ENCODE measurements at places on chromosomes 5 and 9.

DNA sequence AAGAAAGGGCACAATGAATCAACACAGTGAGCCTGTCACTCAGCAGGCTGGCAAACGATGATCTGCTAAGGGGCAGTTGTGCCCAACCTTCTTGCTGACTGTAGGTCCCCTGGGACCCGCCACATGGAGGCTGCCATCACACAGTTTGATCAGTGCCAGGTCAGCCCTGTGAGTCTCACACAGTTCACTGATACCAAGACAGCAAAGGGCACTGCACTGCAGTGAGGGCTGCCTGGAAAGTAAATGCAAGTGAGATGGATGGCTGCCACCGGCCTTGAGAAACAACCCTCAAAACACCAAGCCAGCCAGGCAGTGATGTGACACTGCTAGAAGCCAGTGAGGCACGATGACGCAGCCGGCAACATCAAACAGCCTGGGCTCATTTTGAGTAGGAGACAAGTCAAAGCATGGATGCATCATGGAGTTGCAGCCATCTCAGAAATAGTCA, 30.3 kb downstream of the FOXD1 start:
- H3K4me1 ChIP-seq: peaks cover 2% of the 10 kb centered on the region
- no peak for DNase-seq
- H3K4me3 ChIP-seq: no peak overlapping the region
- no peak overlapping the region for H3K27ac ChIP-seq
- peaks cover 77% of the 10 kb centered on the region for H3K27me3 ChIP-seq
- H3K36me3 ChIP-seq: no peaks in the 10 kb centered on the region

DNA sequence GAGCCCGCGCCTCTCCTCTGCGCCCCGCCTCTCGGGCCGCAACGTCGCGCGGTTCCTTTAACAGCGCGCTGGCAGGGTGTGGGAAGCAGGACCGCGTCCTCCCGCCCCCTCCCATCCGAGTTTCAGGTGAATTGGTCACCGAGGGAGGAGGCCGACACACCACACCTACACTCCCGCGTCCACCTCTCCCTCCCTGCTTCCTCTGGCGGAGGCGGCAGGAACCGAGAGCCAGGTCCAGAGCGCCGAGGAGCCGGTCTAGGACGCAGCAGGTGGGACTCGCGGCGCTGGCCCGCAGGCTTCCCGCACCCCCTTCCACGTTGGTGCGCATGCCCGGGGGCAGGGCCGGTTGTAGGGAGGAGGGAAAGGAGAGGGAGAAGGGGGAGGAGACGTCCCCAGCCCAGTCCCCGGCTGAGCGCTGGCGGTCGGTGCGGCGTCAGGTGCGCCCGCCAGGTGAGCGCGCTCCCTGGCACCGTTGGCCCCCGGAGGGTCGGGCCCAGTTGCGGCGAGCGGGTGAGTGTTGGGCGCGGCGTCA, at the start of gene OCLN:
OCLN (plus strand) TSS at position 400 of the 532 bp plus-strand sequence. CDS start 11,455 bp downstream, outside the sequence.
- DNase-seq: peak; percentile 8
- H3K4me1 ChIP-seq: peaks cover 3% of the 10 kb centered on the region

DNA sequence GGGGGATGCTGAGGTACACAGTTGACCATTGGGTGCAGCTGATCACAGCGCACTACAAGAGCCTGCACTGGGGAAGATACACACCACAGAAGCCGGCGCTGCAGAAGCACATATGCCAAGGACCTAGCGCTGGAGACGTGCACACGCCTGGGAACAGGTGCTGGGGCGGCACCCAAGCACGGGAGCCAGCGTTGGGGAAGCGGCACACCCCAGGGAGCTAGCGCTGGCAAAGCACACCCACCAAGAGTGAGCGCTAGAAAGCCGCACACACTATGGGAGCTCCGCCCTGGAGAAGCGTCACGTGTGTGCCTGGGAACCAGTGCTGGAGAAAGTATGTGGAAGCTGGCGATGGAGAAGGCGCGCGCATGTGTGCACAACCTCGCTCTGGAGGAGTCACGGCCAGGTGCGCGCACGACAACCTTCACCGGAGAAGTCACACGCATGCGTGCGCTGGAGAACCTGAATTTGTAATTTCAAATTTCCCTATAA, 4.5 kb downstream of the FANCC start:
- peaks cover 31% of the 10 kb centered on the region for H3K4me1 ChIP-seq
- H3K27me3 ChIP-seq: peaks cover 7% of the 10 kb centered on the region
- H3K36me3 ChIP-seq: no peaks in the 10 kb centered on the region
- H3K27ac ChIP-seq: no peak overlapping the region
- no peak for DNase-seq

GRCh38 chr9:92224177-92224576, 69.3 kb downstream of the IARS1 start:
- H3K27ac ChIP-seq: no peak overlapping the region
- H3K4me1 ChIP-seq: no peaks in the 10 kb centered on the region
- no peak overlapping the region for H3K4me3 ChIP-seq
- H3K36me3 ChIP-seq: peaks cover 76% of the 10 kb centered on the region

GRCh38 chr9:128906741-128907140, 14.0 kb upstream of the PHYHD1 start:
- peaks cover 33% of the 10 kb centered on the region for H3K4me1 ChIP-seq
- no peaks in the 10 kb centered on the region for H3K27me3 ChIP-seq
- DNase-seq: no peak
- peak overlapping the region; percentile 42 for H3K27ac ChIP-seq
- no peak overlapping the region for H3K4me3 ChIP-seq

DNA sequence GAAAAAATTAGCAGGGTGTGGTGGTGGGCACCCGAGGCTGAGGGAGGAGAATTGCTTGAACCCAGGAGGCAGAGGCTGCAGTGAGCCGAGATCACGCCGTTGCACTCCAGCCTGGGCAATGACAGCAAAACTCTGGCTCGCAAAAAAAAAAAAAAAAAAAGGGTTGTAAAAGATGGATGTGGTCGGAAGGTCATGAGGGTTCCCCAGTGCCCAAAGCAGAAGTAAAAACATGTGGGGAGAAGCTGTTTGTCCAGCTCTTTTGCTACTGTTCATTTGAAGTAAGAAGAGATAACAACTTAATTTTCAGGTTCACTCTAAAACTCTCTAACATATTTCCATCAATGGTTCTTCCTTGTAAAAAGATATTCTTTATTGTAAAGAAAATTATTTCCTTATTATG, 57.1 kb upstream of the GOLPH3 start:
- H3K27ac ChIP-seq: no peak overlapping the region
- H3K4me3 ChIP-seq: no peak overlapping the region
- peaks cover 52% of the 10 kb centered on the region for H3K36me3 ChIP-seq
- DNase-seq: no peak
- H3K27me3 ChIP-seq: no peaks in the 10 kb centered on the region

DNA sequence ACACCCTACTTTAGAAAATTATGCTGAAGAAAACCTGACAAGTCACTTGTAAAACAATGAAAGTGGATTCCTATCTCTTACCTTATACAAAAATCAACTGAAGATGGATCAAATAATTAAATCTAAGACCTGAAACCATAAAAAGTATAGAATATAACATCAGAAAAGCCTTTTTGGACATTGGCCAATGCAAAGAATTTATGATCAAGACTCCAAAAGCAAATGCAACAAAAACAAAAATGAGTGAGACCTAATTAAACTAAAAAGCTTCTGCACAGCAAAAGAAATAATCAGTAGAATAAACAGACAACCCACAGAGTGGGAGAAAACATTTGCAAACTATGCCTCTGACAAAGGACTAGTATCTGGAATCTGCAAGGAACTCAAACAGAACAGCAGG, 303.0 kb upstream of the CDH9 start:
- H3K4me3 ChIP-seq: no peak overlapping the region
- H3K27ac ChIP-seq: no peak overlapping the region
- DNase-seq: no peak
- no peaks in the 10 kb centered on the region for H3K27me3 ChIP-seq
- no peaks in the 10 kb centered on the region for H3K4me1 ChIP-seq

DNA sequence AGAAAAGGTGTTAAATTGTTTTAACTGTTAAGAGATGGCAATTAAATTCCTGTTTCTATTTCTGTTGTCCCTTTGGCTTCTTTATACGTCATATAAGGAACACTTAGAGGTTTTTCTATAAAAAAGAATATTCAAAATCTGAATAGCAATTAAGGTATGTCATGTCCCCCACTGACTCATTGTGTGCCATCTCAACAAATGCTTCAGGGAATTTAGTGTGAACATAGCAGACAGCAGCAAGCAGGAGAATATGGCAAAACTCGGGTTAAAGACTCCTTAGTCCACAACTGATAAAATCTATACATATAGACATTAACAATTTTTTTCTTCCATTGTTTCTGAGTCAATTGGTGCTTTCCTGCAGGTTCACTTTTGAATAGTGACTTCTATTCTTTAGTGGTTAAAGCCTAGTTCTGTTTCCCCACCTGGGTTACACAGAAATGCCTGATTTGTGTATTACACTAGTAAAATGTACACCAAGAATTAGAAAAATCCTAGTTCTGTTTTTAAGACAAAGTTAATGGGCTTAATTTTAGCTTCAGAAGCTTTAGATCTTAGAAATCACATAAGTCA, 17.9 kb upstream of the RPS23 start:
- no peak overlapping the region for H3K27ac ChIP-seq
- DNase-seq: no peak
- H3K4me3 ChIP-seq: no peak overlapping the region
- no peaks in the 10 kb centered on the region for H3K27me3 ChIP-seq

DNA sequence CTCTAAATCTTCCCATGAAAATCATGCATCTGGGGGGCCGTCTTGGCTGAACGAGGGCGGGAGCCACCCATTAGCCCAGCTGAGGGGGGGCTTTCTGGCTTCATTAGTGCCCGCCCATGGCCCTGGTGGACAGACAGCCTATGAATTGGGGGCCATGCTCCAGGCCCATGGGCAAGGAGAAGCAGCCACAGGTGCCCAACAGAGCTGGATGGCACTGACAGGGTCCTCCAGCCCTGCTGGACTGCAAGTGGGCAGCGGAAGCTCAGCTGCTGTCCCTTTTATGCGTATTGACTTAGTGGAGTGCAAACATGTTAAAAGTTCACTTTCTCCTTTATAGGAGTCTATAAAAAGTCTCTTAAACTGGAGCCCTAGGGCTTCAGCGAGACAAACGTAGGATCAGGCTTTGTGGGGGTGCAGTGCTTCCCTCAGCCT, 75.3 kb downstream of the MACROH2A1 start:
- no peaks in the 10 kb centered on the region for H3K27me3 ChIP-seq
- DNase-seq: no peak
- no peak overlapping the region for H3K4me3 ChIP-seq

- H3K27me3 ChIP-seq: no peaks in the 10 kb centered on the region
- peak overlapping the region; percentile 85 for H3K27ac ChIP-seq
- DNase-seq: no peak
- peaks cover 44% of the 10 kb centered on the region for H3K4me1 ChIP-seq
- no peak overlapping the region for H3K4me3 ChIP-seq
These were observed 48.2 kb downstream of the P4HA2 start for GRCh38 chr5:132179405-132179804.

DNA sequence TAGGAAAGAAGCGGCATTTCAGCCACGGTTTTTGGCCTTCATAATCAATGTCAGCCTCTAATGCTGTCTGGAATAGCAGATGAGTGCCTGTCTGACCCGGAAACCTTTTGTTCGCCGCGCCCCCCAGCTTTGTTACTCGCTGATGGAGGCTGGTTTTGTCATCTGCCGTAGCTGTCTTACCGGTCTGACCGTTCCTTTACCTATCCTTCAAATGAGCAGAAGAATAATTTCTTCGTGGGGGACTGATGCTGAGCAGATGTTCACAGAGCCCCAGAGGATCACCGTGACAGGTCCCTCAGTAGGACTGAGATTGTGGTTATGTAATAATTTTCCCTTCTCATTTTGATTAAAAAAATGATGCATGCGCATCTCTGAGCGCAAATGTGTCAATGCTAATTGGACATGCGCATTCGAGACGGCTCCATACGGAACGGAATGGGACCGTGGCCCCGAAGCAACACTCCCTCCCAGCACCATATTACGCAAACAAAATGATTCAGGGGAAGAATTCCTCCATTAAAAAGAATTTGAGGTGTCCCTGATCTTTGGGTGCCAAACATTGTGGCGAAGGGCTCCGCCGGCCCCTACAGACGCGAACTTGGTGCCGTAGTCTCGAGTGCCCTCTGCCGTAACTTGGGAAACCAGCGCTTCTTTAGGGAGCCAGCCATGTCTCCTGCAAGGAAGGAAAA, 27.6 kb downstream of the TLX3 start:
- H3K27me3 ChIP-seq: peaks cover 40% of the 10 kb centered on the region
- H3K27ac ChIP-seq: no peak overlapping the region
- no peak for DNase-seq
- peak overlapping the region; percentile 10 for H3K4me3 ChIP-seq
- no peaks in the 10 kb centered on the region for H3K4me1 ChIP-seq
- H3K36me3 ChIP-seq: no peaks in the 10 kb centered on the region

DNA sequence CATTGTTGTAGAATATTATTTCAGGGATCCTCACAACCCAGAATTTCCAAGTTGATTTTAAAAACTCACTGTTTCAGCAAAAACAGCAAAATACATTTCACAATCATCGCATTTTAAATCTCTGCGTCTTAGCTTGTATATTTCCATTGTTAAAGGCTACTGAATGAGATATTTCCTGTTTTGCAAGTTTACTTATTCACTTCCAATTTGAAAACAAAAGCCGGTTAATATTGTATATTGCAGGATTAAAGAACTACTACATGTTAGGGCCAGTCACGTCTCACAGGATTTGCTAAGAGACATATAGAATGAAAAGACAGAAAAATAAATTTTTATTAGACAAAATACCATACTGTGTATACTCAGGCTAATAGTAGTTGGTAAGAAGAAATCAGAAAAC, 395.9 kb upstream of the CDH9 start:
- H3K27ac ChIP-seq: no peak overlapping the region
- DNase-seq: no peak

- H3K36me3 ChIP-seq: peaks cover 12% of the 10 kb centered on the region
- no peak for DNase-seq
- no peaks in the 10 kb centered on the region for H3K4me1 ChIP-seq
- no peak overlapping the region for H3K4me3 ChIP-seq
These were observed 21.0 kb downstream of the FSD1L start for GRCh38 chr9:105468875-105469274.

GRCh38 chr9:92140074-92140753, 25.0 kb upstream of the SPTLC1 start:
- DNase-seq: peak; percentile 60
- no peaks in the 10 kb centered on the region for H3K36me3 ChIP-seq

DNA sequence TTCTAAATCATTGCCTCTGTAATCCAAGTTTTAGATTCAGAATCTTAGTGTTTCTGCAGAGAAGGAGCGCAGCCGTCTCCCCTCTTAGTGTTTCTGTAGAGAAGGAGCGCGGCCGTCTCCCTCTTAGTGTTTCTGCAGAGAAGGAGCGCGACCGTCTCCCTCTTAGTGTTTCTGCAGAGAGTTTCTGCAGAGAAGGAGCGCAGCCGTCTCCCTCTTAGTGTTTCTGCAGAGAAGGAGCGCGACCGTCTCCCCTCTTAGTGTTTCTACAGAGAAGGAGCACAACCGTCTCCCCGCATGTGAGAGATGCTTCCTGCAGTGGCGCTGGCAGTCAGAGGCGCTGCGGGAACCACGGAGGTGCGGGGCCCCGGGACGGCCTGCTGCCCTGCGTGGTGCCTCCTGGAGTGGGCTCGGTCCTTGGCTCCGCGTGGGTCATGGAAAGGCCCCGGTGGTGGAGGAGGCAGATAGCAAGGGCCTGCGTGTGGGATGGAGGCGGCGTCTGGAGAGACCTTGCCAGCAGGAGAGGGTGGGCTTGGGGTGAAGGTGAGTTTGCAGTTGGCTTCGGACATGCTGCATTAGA, 10.9 kb downstream of the CEP72 start:
- H3K27me3 ChIP-seq: no peaks in the 10 kb centered on the region
- DNase-seq: no peak
- peaks cover 65% of the 10 kb centered on the region for H3K36me3 ChIP-seq
- H3K4me3 ChIP-seq: no peak overlapping the region
- H3K27ac ChIP-seq: no peak overlapping the region

GRCh38 chr9:7467186-7467585, 332.4 kb downstream of the DMAC1 start:
- H3K4me1 ChIP-seq: no peaks in the 10 kb centered on the region
- peaks cover 16% of the 10 kb centered on the region for H3K27me3 ChIP-seq
- no peak for DNase-seq
- H3K27ac ChIP-seq: no peak overlapping the region
- no peak overlapping the region for H3K4me3 ChIP-seq
- H3K36me3 ChIP-seq: no peaks in the 10 kb centered on the region

Data from activated T-helper 2 cell treated with anti-CD3 and anti-CD28 coated beads, Interferon-gamma antibody, Interleukin-2, Interleukin-4, amounts not matched to agents 10 μg/mL and 5 μg/mL and 100 μg/mL, durations not matched to agents 14 hours and 24 hours and 36 hours (primary cell).